ENCODE measurements at places on chromosomes 3 and 15.

DNA sequence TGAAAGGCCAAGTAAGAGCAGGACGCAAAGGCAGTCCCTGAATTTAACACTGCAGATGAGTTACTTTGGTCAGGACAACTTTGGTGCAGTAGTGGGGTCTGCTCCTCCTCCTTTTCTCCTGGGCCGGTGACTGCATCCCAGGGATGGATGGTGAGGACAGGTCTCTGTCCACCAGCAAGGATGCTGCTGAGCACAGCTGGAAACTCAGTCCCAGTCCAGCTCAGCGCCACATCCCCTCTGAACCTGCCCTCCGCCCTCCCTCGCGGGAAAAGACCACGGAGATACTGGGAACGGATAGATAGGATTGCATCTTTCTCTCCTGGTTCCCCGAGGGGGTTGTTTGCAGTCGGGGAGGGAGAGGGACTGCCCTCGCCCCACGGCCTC, 13.8 kb downstream of the GRAMD2A start:
- no peak for DNase-seq

DNA sequence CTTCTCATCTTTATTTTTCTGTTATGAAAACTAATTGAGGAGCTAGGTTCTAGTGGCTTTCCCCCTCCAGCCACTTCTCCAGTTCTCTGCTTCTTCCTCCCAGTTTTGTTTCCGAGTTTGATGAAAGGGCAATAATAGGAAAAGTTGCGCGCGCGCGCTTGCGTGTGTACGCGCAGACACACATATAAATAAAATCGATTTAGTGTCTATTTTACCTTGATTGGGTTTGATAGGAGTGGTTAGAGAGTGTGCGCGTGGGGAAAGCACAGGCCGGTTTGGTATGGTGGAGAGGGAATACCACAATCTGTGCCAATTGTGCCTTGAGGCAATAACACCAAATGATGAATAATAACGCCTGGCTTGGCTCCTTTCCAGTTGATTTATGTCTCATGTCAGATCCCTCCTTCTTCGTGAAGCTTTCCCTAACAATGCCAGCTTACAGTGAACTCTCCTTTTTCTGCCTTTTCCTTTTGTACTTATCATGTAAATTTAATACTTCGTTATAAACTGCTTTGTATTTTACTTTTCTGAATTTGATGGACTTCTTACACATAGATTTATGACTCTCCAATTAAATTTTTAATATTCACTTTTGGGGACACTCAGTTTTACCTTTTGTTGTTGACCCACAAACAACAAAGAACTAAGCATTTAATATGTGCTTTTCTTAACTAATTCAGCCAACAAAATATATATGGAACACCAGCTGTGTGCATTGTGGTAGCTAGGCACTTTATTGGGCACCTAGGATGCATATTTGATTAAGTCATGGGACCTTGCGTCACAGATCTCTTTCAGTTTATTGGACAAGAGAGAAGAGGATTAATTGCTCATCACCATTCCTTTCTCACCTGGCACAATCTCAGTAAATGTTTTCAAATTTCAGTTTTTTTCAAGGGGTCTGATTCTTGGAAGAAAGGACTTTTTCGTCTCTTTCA, 1.7 kb downstream of the TIPARP start:
- no peak for DNase-seq

DNA sequence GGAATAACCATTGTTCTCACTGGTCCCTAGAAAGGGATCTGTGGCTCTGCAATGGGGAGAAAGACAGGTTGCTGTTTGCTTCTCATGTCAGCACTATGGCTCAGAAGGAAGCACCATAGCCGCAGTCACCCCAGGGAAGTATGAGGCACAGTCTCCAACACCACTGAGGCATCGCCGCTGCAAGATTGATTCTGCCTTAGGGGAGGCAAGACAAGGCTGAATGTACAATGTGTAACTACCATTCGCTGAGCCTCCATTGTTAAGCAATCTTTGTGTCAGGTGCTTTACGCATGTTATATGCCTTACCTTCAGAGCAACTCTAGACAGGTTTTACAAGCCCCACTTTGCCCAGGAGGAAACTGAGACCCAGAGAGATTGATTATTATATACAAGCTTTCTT, 100.7 kb upstream of the KCNMB2 start:
- DNase-seq, result no peak

GRCh38 chr15:66919421-66919820, 146.0 kb upstream of the SMAD3 start:
- no peak for DNase-seq

- peak; percentile 30 for DNase-seq
Observed at GRCh38 chr15:61681038-61681418, 379.2 kb downstream of the VPS13C start.

DNA sequence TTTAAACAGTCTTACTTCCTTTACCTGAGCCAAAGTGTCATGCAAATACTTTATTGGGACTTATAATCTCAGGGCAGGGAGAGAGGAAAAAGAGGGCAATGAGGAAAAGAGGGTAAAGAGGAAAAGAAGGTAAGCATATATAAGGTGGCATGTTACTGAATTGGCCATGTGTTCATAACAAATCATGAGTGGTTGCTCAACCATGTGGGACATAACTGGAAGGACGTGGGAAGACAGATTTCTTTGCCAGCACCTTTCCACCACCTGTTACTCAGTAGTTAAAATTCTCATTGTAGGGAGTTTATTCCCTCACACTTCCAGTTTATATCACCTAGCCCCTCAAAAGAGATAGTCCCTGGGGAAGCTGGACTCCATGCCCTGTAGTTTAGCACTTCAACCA, 54.7 kb upstream of the TPRG1 start:
- DNase-seq, result no peak

- no peak for DNase-seq
Observed at GRCh38 chr3:50299929-50300680, 900 bp upstream of the HYAL3 start.

DNA sequence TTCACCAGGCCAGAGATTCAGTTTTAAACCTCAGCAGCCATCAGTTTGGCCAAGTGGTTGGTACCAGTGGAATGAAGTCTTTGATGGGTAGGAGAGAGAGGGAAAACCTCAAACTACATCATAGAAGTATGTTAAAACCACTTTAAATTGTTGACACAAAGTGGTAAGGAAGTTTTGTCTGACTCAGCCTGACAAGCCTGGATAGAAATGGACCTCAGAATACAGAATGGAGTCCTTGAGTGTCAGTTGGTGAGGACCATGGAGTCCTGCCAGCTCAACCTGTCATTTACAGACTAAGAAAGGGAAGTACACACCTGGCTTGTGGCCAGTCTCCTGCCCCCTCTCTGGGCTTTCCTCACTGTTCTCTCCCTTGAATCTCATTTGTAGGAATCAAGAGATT, 12.1 kb downstream of the EAF1 start:
- no peak for DNase-seq

DNA sequence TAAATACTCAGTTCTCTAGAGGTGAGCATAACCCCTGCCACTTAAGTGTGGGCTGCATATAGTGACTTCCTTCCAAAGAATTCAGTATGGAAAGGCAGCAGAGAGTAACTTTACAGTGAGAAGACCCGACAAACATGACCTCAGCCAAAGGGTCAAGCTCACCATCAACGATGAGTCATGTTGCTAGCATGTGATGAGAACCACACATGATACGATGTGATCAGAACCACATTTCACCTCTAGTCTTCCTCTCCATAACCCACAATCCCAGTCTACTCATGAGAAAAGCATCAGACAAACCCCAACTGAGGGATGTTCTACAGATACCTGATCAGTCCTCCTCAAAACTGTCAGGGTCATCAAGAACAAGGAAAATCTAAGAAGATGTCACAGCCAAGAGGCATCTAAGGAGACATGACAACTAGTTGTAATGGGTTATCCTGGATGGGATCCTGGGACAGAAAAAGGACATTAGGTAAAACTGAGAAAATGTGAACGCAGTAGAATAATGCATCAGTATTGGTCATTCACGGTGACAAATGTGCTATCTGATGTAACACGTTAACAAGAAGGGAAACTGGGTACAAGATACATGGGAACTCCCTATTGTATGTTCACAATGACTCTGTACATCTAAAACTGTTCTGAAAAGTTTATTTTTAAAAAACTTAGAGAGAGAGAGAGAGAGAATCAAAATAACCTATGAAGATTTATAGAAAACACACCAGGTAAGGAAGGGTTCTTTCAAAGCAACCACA, 28.3 kb downstream of the SEC61A1 start:
- DNase-seq, result no peak

GRCh38 chr3:56136514-56136913, 331.8 kb downstream of the ERC2 start:
- DNase-seq, result no peak

DNA sequence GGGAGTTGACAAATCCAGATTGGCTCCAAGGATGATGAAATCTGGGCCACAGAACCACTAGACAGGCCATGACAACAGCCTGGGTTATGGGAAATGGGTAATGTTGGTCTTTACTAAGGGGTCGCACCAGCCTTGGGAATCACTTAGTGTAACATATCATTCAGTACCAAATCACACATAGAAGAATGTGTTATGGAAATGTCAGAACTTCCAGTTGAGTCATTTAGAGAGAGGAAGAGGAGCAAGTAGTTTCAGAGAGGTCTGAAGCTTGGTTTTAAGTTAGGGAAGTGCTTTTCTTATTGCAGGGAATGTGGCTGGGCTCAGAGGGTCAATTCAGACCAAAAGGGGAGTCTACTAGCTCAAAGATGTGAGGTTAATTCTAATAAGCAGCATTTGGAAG, 241.6 kb upstream of the ZPLD1 start:
- DNase-seq, result no peak

DNA sequence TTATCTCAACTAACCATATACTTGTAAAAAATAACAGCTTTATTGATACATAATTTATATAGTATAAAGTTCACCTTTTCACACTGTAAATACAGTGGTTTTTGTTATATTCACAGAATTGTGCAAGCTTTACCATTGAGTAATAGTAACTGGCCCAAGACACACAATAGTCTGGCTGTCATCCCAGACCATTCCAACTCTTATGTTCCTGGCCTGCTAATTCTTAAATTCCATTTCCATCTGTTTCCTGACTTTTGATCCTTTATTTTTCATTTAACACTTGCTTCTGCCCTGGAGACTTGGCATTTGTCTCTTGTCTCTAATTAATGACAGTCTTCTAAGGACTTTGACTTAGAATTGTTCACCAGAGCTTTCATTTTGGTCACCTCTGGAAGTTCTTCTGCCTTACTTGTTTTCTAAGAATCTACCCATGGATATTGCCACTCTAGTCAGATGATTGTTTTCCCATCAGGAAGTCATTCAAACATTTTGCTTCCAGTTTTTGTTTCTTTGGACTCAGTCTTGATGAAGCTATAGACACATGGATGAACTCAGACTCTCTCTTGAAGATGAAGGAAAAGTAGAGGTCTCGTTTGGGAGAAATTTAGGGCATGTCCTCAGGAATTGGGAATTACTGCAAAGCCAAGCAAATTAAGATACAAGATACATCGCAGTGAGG, 27.2 kb upstream of the PLSCR4 start:
- DNase-seq, result no peak

- no peak for DNase-seq
Observed at GRCh38 chr15:20376872-20377271, 164.7 kb downstream of the GOLGA6L6 start.

GRCh38 chr15:72168808-72169190, 28.8 kb downstream of the GRAMD2A start:
- DNase-seq, result no peak

GRCh38 chr15:86392296-86392695, 312.6 kb downstream of the AGBL1 start:
- no peak for DNase-seq

DNA sequence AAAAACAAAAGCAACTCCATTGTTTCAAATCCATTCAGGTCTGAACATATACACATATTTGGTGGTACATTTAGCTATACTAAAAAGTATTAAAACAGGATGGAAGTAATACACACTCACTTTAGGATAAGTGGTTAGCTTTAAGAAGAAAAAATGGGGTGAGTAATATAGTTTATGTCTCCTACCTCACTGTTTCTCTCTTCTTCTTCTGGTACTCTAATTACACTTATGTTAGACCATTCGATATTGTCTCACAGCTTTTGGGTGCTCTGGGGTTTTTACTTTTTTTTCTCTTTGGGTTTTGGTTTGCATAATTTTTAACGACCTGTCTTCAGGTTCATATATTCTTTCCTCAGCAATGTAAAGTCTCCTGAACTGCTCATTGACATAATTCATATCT, 75.4 kb upstream of the AKAP13 start:
- DNase-seq, result no peak

DNA sequence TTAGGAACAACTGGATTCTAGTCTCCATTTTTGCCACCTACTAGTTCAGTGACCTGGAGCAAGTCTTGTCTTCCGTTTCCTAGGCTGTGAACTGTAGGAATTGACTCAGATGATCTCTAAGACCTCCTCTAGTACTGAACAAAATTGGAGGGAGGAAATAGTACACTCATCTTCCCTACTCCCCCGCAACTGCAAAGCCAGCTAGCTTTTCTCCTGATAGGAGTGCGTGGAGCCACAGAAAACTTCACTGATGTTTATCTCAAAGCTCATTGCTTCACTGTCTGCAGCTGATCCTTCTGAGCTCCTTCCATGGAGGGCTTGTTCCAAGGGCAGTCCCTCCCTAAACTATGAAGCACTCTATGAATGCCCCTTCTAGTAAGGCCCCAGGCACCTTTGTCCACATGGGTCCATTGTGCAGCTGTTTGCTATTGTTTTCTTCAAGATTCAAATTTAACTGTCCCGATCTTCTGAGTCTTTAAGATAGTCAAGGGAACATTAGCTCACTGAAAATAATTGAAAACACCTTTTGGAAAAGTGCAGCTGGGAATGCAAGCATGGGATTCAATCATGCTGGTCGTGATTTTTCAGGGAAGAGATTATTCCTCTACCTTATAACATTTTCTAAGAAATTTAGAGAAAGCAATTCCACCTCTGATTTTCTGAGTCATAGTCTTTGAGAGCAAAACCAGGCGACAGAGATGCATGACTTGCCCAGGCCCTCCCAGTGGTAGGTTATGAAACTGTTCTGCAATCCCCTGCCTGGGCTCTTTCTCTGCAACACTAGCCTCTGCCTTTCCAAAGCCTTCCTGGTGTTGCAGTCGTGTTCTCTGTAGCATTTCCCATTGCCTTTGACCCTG, 24.3 kb downstream of the FILIP1L start:
- peak; percentile 42 for DNase-seq

DNA sequence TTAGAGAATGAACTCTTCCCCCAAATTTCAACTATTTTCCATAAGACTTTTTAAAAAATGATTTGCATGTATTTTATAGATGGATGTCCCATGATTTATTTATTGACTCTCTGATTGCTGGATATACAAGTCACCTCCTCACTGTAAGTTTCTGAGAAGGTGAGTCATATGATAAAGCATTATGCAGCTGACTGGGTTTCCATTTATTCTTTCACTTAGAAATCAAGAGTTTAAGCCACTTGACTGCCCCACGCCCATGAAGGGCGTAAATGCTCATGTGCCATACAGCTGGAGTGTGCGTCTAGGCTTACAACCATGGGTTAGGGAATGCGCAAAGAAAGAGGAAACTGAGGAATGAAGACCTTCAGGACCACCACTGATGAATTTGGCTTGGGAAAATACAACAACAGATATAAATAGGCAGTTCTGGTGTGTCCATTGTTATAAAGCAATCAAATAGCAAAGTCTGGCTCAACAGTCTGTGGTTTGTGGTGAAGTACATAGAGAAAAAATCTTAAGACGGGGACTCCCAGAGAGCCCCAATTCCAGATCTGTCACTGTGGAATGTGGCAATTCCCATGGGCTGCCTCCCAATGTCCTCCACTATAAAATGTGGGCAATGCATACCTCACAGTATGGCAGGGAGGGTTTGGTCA, 20.3 kb downstream of the SLCO2A1 start:
- DNase-seq, result no peak
